Cortex of kidney (tissue), 1 donor: ENCODE measurements at places on chromosomes 11 and 22.

DNA sequence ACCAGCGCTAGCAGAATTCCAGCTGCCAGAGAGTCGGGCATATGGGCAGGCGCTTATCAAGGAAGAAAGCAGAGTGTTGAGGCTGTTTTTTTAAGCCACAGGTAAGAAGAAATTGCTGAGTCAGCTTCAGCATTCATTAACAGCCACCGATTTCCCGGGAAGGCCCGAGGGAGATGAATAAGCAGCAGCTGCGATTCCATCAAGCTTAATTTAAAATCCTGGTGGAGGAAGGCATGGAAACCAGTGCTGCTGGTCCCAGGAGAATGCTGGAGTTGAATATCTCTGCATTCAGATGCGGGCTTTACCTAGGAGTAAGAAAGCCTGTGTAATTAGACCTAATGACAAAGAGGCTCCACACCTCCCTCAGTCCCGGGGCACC is 168.8 kb downstream of the BRD1 start:
- DNase-seq = no peak

DNA sequence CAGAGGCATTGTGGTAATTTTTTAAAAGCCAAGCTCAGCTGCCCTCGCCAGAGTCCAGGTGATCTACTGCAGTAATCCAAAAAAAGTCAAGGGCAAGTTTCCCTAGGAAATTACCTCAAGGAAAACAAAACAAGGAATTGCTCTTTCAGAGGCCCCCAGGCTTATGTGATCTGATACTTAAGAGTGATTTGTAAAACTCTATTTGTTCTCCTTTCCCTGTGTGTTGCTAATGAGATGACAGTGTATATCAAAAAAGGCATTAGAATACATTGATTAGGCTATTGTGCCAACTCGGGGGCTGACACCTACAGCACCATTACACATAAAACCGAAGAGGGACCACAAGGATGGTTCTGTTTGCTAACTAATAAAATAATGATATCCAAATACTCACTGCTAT is 44.5 kb upstream of the CHRM4 start:
- no peak for DNase-seq

DNA sequence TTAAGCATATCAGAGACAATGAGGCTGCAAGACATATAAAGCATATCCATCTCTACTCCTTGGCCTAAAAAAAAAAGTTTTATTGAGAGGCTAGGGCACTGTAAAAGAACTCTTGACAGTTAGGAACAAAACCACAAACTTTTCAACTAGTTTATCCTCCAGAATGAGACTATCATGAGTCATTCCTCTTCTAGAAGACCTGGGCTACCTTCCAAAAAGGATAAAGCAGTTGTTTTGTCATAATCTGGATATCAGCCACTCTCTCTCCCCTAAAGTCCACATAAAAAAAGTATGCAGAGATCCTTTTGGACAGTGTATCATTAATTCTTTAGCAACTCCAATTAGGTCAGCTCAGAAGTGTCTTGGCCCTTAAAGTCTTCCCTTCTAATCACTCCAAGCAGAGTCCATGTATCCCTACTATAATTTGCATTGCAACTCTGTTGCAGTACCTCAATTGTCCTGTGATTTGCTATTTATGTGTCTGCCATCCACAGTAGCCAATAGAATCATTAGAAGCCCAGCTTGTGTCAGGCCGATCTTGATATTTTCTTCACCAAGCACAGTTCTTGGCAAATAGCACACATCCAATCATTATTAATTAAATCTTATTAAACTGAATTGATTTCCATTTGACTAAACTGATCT is 10.4 kb downstream of the OR51T1 start:
- DNase-seq = no peak

DNA sequence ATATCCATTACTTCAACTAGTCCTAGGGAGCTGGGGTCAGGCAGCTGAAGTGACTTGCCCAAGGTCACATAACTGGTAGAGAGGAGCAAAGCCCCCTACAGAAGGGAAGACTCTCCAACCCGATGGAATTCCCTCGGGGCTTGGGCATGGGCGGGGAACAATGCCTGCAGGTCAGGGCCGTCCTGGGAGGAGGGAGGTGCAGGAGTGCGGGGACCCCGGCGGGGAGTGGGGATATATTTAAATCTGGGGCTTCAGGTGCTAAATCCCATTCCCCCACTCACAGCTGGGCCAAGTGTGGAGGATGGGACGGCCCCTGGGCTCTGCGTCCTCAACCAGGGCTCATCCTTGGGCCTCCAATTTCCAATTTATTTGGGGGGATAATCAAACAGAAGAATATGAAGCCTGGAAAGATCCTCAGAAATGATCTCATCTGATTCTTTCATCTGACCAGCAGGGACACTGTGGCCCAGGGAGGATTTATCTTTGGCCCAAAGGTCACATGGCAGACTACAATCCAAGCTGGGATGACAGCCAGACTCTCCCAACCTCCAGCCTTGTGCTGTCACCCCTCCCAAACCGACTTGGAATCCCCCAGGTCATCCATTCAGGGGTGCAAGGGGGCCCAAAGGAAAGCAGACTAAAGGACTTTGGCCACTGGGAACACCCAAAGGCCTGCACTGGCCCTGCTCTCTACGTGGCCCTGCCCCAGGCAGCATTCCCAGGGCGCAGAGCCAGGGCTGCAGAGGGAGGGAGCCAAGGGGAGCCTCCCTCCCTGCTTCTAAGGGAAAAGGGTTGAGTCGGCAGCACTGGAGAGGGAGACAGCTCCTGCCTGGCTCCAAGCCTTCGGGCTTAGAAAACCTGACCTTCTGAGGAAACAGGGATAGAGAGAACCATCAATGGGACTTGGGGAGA is 8.7 kb upstream of the C1QTNF6 start:
- DNase-seq = no peak

GRCh38 chr11:77141034-77141433 is 13.0 kb downstream of the MYO7A start:
- no peak for DNase-seq

DNA sequence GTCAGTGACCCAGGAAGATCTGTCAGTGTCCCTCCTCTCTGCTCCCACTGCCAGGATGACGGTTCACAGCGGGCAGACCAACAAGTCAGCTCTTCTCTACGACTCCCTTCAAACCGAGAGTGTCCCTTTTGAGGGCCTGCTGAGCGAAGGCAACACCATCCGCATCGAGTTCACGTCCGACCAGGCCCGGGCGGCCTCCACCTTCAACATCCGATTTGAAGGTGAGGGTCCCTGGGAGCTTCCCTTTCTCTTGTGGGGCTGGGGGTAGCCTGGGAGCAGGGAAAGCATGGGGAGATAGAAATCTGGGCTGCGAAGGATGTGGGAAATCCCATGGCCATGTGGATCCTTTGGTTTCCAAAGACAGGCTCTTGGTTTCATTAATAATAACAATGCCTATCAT is 118.4 kb upstream of the ASPHD2 start:
- no peak for DNase-seq

GRCh38 chr22:32824531-32825312 is 23.2 kb downstream of the TIMP3 start:
- DNase-seq = no peak

DNA sequence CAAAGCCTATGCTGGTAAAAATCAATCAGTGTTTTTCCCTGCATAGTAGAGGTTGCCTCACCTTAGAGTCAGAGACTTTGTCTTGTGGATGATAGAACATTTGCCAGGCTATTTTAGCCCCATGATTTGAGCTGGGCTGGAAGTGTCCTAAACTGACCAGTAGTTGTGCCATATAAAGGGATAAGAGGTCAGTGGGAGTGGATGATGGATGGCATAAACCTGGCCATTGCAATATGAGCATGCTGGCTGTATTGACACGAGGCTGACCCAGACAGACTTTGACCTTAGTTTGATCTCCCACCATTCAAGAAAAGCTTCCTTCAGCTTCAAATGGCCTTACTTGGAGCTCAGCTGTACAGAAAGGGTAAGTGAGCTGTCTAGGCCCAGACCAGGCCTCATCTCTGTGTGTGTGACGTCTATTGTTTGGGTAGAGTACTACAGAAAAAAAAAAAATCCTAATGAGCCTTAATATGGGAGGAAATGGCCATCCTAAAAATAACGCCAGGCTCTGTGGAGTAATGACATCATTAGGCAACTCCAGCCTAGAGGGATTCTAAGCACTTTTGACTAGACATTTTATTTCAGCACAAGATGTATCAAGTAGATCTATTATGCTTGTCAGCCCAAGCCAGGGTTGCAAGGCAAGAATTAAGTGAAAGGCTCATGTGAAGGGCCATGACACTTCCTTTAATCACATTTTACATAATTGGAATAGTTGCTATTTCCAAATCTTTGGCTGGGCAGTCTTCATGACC is 51.3 kb upstream of the CADM1 start:
- DNase-seq = no peak

- no peak for DNase-seq
Measured at GRCh38 chr22:41934284-41935014, 7.8 kb upstream of the TNFRSF13C start.

- no peak for DNase-seq
Measured at GRCh38 chr11:66336234-66337102, at the start of gene RIN1. TSS of gene RIN1 (minus strand) at chr11:66336434. CDS start at chr11:66336402, 32 bp downstream.

DNA sequence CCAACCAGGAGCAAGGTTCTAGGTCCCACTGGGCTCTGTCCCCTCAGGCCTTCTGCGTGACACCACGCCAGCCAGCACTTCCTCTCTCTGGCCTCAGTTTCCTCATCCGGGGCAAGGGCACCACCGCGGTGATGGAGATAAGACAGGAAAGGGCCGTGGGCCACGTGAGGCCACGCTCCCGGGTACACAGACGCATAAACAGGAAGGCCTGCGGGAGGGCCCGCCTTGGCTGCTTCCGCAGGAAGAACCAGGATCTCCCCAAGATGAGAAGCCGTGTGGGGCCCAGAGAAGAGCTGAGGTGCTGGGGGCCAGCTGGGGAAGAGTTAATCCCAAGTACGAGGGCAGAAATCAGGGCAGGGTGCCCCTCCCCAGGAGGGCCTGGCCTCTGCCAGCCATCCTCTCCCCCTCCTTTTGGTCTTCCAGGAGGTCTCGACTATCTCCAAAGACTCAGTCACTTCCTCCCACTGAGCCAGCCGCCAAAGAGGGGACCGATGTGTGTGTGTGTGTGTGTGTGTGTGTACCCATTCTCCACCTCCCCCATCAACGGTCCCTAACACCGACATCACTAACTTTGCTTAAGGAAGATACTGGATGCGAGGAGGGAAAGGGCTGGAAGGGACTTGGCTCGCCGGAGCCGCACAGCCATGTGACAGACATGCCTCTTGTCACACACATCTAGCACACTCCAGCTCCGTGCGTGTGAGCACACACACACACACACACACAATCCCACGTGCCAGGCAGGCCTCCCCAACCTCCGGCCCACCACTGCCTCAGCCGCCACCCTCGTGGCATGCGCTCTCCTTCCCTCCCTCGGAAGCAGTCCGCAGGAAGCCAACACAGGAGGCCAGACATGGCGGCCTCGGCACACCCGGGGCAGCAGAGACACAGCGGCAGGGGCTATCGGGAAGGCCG is 1.4 kb downstream of the MFNG start:
- DNase-seq = no peak

GRCh38 chr11:118081241-118081958 is 4.5 kb downstream of the TMPRSS4 start:
- DNase-seq = no peak

- DNase-seq = no peak
Measured at GRCh38 chr11:109130910-109131309, 291.1 kb upstream of the C11orf87 start.

- no peak for DNase-seq
Measured at GRCh38 chr22:46688949-46689348, 49.1 kb downstream of the CERK start.

GRCh38 chr11:44274404-44274803 is 35.5 kb downstream of the ALX4 start:
- DNase-seq = no peak

DNA sequence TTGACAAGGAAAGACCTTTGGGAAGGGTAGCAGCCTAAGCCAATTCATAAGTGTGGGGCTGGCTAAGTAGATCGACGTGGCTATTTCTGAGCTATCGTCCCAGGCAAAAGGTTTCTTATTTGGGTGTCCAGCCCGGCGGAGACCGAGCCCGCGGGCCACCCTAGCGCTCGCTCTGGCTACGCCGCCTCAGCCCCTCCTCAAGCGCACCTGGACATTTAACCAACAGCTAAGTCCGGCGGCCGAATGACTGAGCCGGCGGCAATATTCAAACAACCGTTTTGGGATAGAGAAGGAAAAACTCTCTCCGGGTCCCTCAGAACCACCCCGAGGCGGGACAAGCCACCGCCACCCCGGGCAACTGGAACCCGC is 457 bp downstream of the RNF141 start:
- DNase-seq = no peak

GRCh38 chr11:128775468-128775867 is 81.6 kb downstream of the FLI1 start:
- no peak for DNase-seq

GRCh38 chr11:44192462-44193100 is 97.1 kb downstream of the EXT2 start:
- no peak for DNase-seq

GRCh38 chr11:94149431-94150017 is 20.9 kb downstream of the PANX1 start:
- no peak for DNase-seq

DNA sequence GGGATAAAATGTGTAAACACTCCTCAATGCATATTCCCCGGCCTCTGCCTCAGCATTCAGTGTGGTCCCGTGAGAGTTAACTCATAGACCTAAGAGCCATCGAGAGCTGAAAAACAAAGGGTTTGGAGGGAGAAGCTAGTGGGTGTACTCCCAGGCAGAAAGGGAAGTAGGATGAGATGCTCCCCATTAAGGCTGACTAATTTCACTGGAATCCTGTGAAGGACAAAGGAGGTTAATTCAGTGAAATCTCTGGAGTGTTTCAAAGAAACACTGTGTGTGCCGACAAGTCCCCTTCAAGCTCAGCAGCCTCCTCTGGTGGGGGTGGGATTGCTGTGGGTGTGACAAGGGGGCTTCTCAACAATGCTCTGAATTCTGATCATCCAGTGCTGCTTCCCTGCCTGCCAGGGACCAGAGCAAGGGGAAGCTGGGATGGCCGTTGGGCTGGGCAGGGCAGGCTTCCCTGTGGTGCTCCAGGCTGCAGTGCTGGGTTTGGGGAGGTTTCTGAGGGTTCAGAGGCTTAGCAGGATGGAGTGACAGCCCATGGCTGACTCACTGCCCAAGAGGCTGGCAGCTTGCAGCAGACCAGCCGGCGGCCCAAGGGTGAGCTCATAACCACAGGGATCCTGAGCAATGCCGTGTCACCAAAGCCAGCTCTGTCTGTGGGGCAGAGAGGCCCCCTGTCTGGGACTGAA is 61.4 kb upstream of the BMAL1 start:
- no peak for DNase-seq
